ENCODE measurements at places on chromosomes 2 and 18.

GRCh38 chr2:61420991-61421544 lies 49.8 kb downstream of the USP34 start:
- no peak for DNase-seq

GRCh38 chr2:51268191-51268590 lies 236.3 kb upstream of the NRXN1 start:
- DNase-seq: no peak

DNA sequence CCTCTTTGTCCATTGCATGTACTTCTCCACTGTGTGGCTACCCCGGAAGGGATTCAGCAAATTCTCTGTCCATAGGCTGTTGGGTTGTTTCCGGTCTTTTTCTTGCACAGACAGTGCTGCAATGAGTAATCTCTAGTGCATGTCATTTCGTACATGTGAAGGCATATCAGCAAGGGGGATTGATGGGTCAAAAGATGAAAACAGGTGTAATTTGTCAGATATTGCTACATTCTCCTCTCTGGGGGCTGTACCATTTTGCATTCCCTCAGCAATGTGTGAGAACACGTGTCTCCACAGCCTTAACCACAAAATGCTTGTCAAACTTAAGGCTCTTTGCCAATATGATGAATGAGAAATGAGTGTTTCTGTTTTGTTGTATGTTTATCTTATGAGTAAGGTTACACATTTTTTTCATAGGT lies 60.5 kb downstream of the KLHL29 start:
- peak; percentile 79 for DNase-seq

- no peak for DNase-seq
These were observed 68.0 kb upstream of the SMAD7 start for GRCh38 chr18:49018554-49019445.

DNA sequence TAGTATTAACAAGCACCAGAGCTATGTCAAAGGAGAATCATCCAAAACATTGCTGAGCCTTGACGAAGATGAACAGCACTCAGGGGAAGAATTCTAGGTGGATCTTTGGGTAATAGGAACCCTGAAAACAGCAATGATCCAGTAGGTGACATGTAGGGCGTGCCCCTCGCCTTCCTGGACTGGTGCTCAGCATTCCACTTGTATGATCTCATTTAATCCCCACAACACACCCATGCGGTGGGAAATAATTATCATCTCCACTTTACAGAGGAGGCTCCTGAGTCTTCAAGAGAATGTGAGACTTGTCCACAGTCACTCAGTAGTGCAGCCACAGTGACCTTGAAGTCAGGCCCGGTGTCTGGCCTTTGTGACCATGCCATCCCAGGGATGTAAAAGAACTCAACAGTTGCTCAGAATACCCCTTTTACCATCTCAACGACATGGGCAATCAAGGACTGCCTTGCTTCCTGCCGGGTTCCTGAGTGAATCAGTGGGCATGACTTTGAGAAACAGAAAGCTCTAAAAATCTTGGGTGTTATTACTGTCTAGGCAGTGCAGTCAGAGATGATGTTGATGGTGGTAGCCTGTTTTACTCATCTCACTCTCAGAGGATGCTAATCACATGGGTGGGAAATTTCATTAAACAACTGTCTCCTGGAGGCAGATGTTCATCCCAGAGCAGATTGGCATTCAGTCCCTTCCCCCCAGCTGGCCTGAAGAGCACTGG lies 161.6 kb downstream of the BCL11A start:
- DNase-seq: no peak

- no peak for DNase-seq
These were observed 105.6 kb downstream of the PRPF40A start for GRCh38 chr2:152611458-152612231.

DNA sequence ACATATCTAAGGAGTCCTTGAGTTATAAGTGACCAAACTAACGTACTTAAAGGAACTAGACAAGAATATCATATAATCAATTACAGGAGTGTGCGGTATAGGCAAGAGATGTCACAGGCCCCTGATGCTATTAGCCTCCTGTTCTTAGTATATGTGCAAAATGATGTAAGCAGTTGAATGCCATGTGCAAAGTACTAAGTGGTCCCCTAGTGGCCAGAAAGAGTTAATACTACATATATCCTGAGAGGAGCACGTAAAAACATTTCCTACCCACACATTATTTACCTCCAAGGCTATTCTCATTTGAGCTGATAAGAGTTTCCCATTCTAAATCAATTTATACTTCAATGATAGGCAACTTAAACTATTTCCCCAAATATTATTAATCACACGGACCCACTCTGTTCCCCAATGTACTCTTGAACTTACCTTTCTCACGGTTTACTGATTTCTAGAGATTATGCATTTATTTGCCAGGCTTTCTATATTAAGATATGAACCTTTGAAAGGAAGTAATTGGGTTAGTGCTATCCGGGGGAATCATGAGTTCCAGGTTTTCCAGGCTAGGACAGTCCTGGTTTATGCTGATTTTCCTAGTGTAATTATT lies 158.0 kb upstream of the KLHL14 start:
- DNase-seq: peak; percentile 6

Measured in epithelial cell of prostate (primary cell).